Naive thymus-derived CD4-positive, alpha-beta T cell (primary cell): ENCODE measurements at places on chromosomes 4 and X. TPM values are rescaled to one million over a fixed set of nuclear protein-coding genes. Genes with fewer than 3 reads are reported as not detected.

GRCh38 chr4:166042510-166043055 lies 169.5 kb downstream of the TLL1 start:
- no peaks in the 10 kb centered on the region for H3K27me3 ChIP-seq
- H3K4me3 ChIP-seq: no peak overlapping the region
- no peak overlapping the region for H3K27ac ChIP-seq
- H3K36me3 ChIP-seq: no peaks in the 10 kb centered on the region
- no peak for DNase-seq
- H3K4me1 ChIP-seq: no peaks in the 10 kb centered on the region

DNA sequence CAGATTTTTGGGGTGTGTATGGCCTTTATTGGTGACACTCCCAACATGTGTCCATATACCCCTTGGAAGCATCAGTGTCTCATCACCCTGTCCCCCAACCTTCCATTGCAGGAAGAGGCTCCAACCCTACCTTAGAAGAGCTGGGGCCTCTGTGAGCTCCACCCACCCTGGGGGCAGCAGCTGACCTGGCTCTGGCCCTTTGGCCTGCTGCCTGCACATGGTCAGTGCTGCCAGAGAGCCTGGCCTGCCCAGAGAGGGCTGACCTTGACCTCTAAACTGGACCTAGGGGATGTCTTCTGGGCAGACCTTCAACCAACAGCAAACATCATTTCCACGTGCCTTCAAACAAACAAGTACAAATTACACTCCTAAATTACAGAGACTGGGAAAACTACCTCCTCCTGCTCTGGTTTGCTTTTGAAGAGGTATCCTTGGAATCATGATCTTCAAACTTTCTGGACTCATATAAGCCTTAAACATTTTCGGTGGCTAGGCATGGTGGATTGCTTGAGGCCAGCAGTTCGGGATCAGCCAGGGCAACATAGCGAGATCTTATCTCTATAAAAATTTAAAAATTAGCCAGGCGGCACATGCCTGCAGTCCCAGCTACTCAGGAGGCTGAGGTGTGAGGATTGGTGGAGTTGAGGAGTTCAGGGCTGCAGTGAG lies 27.3 kb upstream of the KIAA0232 start:
- no peak overlapping the region for H3K4me3 ChIP-seq
- H3K4me1 ChIP-seq: peaks cover 3% of the 10 kb centered on the region
- no peaks in the 10 kb centered on the region for H3K27me3 ChIP-seq
- no peak for DNase-seq

SUPT20HL2 gene
- total RNA-seq: not detected

DNA sequence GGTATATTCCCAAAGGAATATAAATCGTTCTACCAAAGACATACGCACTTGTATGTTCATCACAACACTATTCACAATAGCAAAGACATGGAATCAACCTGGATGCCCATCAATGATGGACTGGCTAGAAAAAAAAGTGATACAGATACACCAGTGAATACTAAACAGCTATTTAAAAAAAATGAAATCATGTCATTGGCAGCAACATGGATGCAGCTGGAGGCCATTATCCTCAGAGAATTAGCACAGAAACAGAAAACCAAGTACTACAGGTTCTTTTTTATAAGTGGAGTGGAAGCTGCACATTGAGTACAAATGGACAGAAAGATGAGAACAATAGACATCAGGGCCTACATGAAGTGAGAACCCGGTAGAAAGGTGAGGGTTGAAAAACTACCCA lies 81.4 kb downstream of the ANTXR2 start:
- no peaks in the 10 kb centered on the region for H3K4me1 ChIP-seq
- no peaks in the 10 kb centered on the region for H3K36me3 ChIP-seq
- no peak overlapping the region for H3K27ac ChIP-seq
- DNase-seq: no peak
- H3K27me3 ChIP-seq: no peaks in the 10 kb centered on the region
- no peak overlapping the region for H3K4me3 ChIP-seq

DNA sequence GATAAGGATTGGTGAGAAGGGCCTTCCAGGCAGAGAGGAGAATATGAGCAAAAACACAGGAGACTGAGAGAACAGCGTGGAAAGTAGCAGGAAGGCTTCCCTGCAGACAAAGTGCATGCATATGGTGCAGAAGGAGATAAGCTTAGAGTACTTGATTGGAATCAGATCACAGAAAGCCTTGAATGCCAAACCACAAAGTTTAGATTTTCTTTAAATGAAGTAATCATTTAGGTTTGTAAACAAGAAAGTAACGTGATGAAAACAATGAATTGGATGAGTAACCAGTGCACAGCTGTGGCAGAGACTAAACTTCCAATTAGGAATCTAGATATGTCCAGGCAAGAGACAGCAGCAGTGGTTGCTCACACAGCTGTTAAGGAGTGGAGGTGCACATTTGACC lies 83.8 kb upstream of the C1QTNF7 start:
- H3K4me1 ChIP-seq: no peaks in the 10 kb centered on the region
- H3K27ac ChIP-seq: no peak overlapping the region
- no peak for DNase-seq
- no peaks in the 10 kb centered on the region for H3K36me3 ChIP-seq
- H3K4me3 ChIP-seq: no peak overlapping the region
